ENCODE measurements at places on chromosomes 7 and 10.

DNA sequence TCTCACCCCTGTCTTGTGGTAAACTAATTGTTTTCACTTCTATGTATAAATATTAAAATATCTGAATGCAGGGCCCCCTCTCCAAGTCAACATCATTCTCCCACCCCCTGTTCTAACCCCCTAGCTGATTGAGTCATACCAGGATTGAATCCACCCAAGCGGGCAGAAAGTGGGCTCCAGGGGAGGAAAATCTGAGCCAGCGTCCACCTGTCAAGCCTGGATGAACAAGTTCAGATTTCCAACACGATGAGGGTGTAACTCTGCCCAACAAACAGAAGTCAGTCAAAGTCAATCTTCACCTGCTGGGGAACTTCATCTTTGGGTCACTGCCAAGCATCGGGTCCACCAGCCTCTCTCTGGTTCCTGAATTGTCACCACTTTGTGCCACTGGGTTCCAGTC lies 162.9 kb upstream of the CELF2 start:
- no peak for DNase-seq

DNA sequence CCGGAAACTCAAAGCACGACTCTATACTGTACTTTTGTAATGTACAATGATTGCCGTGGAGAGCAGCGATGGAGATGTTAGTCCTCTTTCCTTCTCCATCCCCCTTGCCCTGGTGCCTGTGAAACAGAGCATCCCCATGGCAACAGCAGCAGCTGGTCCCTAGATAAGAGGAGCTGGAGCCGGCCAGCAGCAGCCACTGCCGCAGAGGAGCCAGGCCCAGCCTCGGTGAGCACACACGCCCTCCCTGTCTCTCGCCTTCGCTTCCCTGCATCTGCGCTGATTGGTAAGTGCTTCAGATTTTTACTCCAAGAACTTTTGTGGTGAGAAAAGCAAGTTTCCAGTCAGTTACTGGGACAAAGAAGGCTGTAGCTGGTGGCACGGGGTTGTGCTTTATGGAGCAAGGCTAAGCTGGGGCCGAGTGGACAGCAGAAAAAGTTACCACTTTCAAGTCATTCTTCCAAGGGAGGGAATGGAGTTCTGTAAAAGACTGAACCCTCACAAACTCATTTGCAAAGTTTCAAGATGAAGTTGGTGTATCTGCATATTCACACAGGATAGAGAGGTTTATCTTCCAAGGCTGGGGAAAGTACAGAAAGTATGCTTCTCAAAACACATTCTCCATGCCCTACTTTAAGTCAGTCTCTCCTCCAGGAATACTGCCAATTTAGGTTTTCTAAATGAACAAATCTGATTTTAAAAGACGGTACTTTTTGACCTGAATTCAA lies at the start of gene PPP1R17:
Gene PPP1R17, plus strand, starts transcription at position 192 of the 725 bp plus-strand sequence. CDS start 5,227 bp downstream, outside the sequence.
- DNase-seq: peak; percentile 88

DNA sequence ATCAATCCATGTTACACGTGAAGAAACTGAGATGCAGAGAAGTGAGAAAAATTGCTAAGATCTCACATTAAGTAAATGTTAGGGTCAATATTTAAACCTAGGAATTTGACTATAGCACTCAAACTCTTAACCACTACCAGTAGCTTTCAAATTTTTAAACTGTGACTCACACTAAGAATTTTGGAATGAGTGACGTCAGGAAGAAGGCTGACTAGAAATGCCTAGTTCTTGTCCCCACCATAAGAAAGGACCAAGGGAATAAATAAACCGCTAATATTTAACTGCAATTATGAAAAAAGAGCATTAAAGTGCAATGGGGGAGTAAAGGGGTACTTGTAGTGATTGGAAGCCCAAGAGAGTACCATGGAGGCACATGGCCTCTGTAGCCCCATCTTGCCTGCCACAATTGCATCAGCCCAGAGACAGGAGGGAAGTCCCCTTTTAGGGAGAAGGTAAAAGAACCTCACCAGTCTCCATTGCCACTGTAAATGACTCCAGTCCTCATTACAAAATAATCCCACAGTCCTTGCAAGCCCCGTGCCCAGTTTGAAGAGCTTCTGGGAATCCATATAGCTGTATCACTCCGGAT lies 3.5 kb upstream of the AKR1B1 start:
- no peak for DNase-seq

- no peak for DNase-seq
Measured at GRCh38 chr7:112290065-112290464, 83.6 kb downstream of the ZNF277 start.

DNA sequence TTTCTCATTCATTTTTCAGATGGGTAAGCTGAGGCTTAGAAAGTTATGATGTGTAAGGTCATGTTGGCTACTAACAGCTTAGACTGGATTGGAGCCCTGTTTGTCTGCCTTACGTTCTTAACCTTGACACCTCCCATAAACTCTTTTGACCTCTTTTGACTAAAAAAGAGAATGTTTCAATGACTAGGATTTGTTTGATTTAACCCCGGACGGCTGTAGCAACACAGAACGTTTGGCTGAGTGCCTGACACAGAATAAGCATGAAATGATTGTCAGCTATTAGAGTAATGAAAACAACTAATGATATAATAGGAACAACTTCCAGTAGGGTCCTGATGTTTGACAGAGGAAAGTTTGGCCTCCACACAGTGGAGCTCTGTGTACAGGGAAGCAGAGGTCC lies 83.3 kb upstream of the PDZD8 start:
- no peak for DNase-seq

GRCh38 chr7:74606909-74607510 lies 50.5 kb upstream of the GTF2I start:
- no peak for DNase-seq

- DNase-seq: no peak
Measured at GRCh38 chr7:55306331-55306730, 58.8 kb upstream of the LANCL2 start.

GRCh38 chr10:108003061-108003460 lies 838.6 kb upstream of the SORCS1 start:
- no peak for DNase-seq

DNA sequence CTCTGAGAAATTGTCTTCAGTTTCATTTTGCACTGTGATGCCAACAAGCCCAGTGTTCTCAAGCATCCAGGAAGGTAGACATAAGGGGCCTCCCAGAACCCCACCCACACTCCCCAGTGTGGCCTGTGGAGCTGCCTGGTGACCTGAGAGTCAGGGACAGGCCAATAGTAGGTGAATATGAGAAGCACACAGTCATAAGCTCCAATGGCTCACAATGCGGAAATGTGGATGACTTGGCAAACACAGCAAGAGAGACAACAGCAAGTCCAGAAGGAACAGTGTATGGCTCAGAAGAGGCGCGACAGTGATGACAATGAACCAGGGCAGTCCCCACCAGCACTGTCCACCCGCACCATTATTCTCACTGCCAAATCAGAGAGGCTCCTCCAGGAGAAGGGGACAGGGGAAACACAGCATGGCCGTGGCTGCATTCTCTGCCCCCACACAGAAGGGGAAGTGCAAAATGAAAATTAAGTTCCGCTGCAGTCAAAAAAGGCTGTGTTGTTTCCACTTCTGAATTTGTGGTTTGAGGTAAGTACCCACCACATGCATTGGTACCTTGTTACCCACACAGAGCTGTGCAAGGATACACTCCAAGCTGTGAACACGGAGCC lies 419.8 kb downstream of the GRID1 start:
- no peak for DNase-seq

- DNase-seq: no peak
Measured at GRCh38 chr7:128858380-128859231, 4.0 kb upstream of the ATP6V1F start.

GRCh38 chr10:95480901-95481491 lies 80.2 kb downstream of the SORBS1 start:
- no peak for DNase-seq

DNA sequence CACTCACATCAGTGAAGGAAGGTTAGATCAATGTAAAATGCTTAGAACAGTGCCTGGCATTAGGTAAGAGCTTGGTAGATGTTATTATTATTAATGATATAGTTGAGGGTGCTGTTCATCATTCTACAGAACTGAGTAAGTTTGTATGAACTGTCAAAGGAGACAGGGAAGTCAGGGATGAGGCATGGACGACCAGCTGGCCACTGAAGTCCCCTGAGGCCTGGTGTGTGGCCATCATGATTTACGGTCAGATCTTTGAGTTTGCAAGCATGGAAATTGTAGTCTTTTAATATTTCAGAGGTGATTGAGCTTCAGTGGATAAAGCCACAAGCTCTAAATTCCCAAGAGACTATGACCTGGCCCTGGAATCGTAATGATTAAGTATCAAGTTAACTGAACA lies 6.9 kb downstream of the ARMC3 start:
- DNase-seq: no peak

GRCh38 chr7:24668927-24669635 lies 88.2 kb downstream of the GSDME start:
- DNase-seq: no peak

GRCh38 chr7:77331938-77332695 lies 84.0 kb downstream of the GSAP start:
- DNase-seq: peak; percentile 96

DNA sequence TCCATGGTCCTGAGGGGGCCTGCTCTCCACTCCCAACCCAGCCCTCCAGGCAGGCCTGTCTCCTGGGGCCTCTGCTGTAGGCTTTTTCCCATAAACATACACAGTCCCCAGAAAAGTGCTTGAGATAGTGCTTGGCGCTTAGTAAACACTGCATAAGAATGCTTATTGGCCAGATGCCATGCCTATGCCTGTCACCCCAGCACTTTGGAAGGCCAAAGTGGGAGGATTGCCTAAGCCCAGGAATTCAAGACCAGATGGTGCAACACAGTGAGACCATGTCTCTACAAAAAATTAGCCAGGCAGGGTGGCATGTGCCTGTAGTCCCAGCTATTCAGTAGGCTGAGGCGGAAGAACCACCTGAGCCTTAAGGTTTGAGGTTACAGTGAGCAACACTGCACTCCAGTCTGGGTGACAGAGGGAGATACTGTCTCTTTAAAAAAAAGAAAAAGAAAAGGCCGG lies 24.6 kb upstream of the ASL start:
- DNase-seq: peak; percentile 92

DNA sequence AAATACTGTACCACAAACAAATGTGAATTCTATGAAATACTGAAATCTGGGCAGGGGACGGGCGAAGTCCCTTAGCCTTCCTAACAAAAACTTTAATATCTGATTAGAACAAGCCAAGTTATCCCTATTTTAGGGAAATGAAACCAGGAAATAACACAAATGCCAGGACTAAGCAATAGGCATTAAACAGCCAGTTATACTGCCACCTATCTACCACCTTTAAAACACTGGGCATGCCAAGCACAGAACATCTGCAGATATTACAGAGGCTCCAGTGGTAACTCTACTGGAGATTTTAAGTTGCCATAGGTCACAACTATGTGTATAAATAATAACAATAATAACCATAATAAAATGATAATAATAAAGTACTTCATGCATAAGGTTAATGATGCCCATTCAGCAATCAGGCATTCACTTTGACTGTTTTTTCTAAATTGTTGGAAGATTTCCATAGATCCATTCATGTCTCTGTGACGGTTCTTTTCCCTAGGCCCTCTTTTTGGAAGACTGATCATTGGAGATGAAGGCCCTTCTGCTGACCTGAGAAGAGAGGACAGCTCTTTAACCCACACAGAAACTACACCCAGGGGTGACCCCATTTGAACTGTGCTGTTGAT lies 195.7 kb downstream of the CACNA2D1 start:
- peak; percentile 40 for DNase-seq

GRCh38 chr7:66330961-66331360 lies 125.8 kb downstream of the TPST1 start:
- peak; percentile 60 for DNase-seq

- no peak for DNase-seq
Measured at GRCh38 chr7:129553899-129554461, 51.6 kb downstream of the SMKR1 start.

DNA sequence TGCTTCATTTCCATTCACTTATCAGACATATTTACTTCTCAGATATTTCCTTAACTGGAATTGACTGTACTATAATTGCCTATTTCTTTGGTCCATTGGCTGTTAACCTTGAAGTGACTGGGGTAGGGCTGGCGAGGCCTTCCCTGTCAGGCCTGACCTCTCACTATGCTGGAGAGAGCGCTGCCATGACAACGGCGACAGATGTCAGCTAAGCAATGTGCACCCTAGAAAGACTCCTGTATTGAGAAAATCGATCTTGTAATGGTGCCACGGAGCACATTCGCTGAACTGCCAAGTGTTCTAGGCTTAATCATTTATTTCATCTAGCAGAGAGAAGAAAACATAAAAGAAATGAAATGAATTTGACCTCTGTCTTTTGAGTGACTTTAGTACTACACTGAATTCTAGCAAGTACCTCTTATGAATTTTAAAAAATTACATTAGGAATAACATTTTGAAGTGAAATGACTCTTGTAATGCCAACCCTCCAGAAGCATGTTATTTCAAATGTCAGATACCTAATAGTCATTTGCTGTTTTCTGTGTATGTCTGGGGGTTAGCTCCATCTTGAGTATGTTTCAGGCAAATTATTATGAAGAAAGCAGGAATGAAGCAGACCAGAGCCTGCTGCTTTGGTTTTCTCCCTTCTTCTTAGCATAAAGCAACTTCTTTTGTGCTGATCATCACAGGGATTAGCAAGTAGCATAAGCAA lies 148.0 kb downstream of the SNX10 start:
- DNase-seq: peak; percentile 57

DNA sequence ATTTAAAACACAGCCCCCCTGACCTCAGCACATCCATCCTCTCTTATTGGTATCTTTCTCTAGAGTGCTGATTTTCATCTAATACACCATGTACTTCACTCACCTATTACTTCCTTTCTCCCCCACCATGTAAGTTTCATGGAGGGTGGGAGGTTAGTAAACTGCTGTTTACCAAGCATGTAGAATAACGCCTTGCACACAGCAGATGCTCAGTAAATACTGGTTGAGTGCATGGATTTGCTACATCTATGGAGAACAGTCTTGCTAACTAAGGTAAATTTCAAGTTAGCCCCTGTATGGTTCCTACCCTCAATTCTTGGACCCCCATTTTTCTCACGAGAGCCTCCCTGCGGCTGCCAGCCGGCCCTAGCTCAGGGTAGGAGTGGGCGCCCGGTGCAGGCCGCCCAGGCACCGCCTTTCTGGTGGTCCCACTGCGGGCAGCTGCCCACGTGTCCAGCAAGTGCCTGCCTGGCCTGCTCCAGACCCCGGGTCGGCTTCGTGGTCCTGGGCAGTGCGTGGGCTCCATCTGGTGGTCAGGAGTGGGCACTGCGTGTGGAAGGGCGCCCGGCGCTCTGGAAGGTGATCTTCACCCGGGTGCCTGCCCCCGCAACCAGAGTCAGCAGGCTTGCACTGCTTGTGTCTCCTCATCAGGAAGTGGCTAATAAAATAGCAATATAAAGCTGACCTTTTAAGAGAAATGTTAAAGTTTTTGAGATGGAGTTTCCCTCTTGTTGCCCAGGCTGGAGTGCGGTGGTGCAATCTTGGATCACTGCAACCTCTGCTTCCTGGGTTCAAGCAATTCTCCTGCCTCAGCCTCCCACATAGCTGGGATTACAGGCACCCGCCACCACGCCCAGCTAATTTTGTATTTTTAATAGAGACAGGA lies 63.4 kb upstream of the DNAJB6 start:
- peak; percentile 13 for DNase-seq

- DNase-seq: peak; percentile 19
Measured at GRCh38 chr10:3782451-3783315, 2.3 kb downstream of the KLF6 start.
